ENCODE measurements at places on chromosomes 7 and 10. TPM values are rescaled to one million over a fixed set of nuclear protein-coding genes. Genes with fewer than 3 reads are reported as not detected.

ZKSCAN1 gene
- total RNA-seq = 55.5 TPM

C10orf53 gene
- not detected for total RNA-seq

GPC2 gene
- total RNA-seq = 6.2 TPM

AGBL3 gene
- total RNA-seq = 2.8 TPM

IFIT2 gene
- 16.0 TPM for total RNA-seq

HOXA13 gene
- not detected for total RNA-seq

CYP3A7 gene
- not detected for total RNA-seq

CALHM3 gene
- not detected for total RNA-seq

MALRD1 gene
- total RNA-seq = not detected

REEP3 gene
- total RNA-seq = 27.2 TPM

ERVW-1 gene
- not detected for total RNA-seq

CALML3 gene
- not detected for total RNA-seq

HOXA4 gene
- total RNA-seq = not detected

ENKUR gene
- not detected for total RNA-seq

ASAH2B gene
- 5.1 TPM for total RNA-seq

ZNF365 gene
- total RNA-seq = not detected

PDE6C gene
- not detected for total RNA-seq

MTG1 gene
- total RNA-seq = 64.9 TPM

SFTPD gene
- total RNA-seq = not detected

AMZ1 gene
- total RNA-seq = 0.29 TPM

ENO4 gene
- not detected for total RNA-seq

HMX3 gene
- total RNA-seq = not detected

KEL gene
- total RNA-seq = 0.70 TPM

FKBP6 gene
- not detected for total RNA-seq

CLDN3 gene
- total RNA-seq = not detected

H2BK1 gene
- total RNA-seq = not detected

AVL9 gene
- 42.2 TPM for total RNA-seq

TMEM236 gene
- total RNA-seq = 0.12 TPM

DPP6 gene
- total RNA-seq = not detected

GPR37 gene
- total RNA-seq = not detected

EPHB6 gene
- total RNA-seq = 7.5 TPM

PFKFB3 gene
- total RNA-seq = 59.3 TPM

INSYN2A gene
- total RNA-seq = not detected

CRHR2 gene
- total RNA-seq = not detected

CALHM1 gene
- total RNA-seq = 0.47 TPM

RBP3 gene
- not detected for total RNA-seq

TMEM168 gene
- total RNA-seq = 18.0 TPM

PRSS37 gene
- not detected for total RNA-seq

NUDT13 gene
- total RNA-seq = 1.2 TPM

PLA2G12B gene
- total RNA-seq = not detected

TAS2R41 gene
- total RNA-seq = not detected

Data from activated CD8-positive, alpha-beta memory T cell treated with anti-CD3 and anti-CD28 coated beads, Interleukin-2, amount 10 ng/mL, durations not matched to agents 7 days and 5 days (primary cell).